ENCODE measurements at places on chromosomes 13 and 19.

DNA sequence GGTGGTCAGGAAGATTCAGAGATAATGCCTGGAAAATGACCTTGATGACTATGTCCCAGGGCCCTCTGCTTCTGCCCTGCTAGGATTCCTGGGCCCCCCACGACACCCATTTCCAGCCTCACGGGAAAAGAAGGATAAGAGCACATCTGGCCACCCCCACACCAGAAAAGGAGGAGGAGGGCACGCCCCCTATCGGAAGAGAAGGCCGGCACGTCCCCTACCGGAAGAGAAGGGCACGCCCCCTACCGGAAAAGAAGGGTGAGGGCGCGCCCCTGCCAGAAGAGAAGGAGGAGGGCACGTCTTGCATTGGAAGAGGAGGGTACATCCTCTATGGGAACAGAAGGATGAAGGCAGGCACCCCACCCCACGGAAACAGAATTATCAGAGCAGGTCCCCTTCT is 84.3 kb downstream of the IER2 start:
- peak; percentile 84 for DNase-seq

- DNase-seq = no peak
These were observed 32.1 kb upstream of the ZNF492 start for GRCh38 chr19:22601906-22602630.

- DNase-seq = no peak
These were observed 2.3 kb upstream of the ZNF837 start for GRCh38 chr19:58382997-58383603.

- DNase-seq = no peak
These were observed 56.2 kb downstream of the COLGALT1 start for GRCh38 chr19:17611462-17612244.

DNA sequence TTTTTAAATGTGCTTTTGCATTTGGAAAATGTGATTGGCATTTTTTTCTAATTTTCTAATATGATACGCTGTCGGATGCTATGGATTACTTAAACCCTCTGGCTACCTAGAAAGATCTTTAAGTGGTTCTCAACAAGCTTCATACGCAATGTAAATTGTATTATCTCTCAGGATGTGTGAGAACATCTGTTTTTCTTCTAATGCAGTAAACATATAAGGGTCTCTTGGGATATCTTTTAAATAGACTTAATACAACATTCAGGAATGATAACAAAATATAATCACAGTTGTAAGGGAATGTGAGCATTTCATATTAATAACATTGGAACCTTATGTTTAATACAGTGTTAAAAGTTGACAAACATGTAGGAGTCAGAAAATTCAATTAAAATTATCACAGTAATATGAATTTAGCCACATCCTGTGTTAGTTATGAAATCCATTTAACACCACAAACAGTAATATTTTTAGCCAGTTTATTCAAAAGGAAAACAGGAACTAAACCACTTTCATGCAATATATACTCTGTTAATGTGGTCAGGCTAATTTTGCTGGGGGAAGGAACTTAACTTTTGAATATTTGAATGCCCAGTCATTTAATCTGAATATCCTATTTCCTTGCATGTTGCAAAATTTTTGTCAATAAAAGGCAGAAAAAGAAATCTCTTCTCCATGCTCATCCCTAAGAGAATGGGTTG is 15.0 kb upstream of the ALOX5AP start:
- peak; percentile 73 for DNase-seq

GRCh38 chr13:25541434-25542123 is 169.8 kb downstream of the ATP8A2 start:
- no peak for DNase-seq

- no peak for DNase-seq
These were observed 189.5 kb downstream of the LMO7 start for GRCh38 chr13:75825594-75825993.

DNA sequence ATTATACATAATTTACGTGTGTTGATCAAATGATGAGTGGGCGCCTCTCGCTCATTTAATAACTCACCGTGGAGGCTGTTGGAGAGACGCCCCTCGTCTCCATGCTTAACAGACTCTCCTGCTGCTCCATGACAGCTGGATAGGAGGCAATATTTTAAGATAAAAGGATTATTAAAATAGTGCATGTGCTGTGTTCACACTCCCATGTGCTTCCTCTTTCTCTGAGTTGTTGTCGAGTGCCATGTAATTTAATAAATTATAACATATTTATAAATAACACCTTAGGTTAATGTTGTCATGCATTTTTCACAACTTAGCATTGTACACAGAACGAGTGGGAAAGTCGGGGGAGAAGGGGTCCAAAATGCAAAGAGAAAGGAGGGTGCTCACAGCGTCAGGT is 161.4 kb upstream of the TSHZ3 start:
- no peak for DNase-seq

All from hematopoietic multipotent progenitor cell treated with erythropoietin and hydrocortisone succinate and interleukin-3 and kit ligand, for 6 days (in vitro differentiated cells).